Thyroid gland (tissue), 4 donors: ENCODE measurements at places on chromosomes 12 and 14. TPM values are rescaled to one million over a fixed set of nuclear protein-coding genes. Genes with fewer than 3 reads are reported as not detected.

- DNase-seq = no peak
Observed at GRCh38 chr12:9651265-9651729, 18.2 kb upstream of the CLEC2D start.

DNA sequence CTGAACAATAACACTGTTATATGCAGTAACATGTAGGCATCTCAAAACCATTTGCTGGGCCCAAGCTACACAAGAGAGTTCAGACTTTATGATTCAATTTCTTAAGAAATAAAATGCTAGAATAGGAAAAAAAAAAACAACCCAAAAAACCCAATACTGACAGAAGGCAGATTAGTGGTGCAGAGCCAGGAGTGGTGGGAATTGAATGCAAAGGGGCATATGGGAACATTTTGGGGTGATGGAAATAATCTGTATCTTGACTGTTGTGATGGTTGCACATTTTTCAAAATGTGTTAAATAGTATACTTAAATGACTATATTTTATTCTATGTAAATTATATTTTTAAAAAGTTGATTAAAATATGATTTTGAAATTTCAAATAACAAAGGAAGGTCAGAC lies 23.4 kb upstream of the FGF6 start:
- no peak for DNase-seq

DNA sequence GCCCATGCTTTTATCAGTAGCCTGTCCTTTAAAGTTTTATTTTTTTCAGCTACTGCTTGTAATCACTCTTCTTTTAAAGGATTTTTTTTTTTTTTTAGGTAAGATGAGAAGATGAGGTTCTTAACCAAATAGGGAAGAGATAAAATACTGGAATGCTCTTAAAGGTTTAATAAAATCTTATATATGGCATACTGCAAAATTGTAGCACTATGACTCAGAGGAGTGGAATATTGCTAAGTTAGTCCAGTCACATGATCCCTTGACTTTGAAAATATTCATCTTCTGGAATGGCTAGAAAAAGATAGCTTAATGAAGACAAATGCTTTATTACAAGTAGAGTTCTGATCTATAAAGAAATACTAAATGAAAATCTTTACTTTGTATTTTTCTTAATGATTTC lies 116.6 kb downstream of the NAV3 start:
- DNase-seq = no peak

GRCh38 chr12:43277651-43278540 lies 274.1 kb downstream of the ADAMTS20 start:
- DNase-seq = no peak

DNA sequence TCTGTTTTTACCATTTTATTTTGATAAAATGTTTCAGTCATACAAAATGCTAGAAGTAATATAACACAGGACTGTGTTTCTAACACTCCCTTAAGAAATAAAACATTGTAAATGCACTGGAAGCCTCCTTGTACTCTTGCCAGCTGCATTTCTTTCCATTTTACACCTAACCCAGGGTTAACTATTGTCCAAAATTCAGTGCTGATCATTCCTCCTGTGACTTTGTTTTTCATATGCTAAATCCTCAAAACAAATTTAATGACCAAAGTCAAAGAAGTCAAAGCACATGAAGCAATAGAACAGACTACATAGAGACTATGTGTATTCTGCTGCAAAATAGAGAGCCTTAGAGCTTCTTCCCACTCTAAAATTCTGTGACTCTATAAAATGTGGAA lies 420.3 kb upstream of the PRICKLE1 start:
- DNase-seq = no peak

DNA sequence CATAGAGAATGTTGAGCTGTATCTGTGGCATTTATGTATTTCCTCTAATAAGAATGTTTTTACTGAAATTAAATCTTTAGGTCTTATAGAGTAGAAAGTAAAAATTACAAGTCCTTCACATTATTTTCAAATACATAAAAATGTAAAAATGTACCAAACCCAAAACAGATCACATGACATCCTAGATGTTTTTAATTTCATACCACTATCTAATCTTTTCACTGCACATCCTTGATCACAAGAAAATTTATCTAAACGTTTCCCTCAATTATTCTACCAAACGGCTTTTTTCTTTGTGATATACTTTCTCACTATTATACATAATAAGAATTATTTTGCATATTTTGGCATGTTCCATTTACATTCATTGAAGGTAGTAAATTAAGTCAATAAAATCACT lies 18.3 kb downstream of the SGPP1 start:
- no peak for DNase-seq

DNA sequence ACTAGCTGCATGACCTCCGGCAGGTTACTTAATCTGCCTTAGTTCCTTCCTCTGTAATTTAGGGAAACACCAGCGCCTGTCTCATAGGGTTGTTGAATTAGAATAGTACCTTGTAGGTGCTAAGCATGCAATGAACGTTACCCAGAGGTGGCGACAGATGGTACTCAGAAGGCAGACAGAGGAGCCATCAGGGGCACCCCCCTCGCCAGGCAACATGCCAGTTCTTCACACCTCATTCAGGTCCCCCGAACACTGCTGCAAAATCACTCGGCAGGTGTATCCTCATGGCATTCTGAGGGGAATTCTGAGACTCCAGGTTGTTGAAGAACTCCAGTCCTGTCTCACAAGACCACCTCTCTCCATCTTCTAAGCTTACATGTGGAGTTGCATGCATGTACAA lies 10.1 kb downstream of the ISM2 start:
- no peak for DNase-seq

GRCh38 chr12:46266869-46267574 lies 1.8 kb downstream of the SLC38A1 start:
- peak; percentile 69 for DNase-seq

DNA sequence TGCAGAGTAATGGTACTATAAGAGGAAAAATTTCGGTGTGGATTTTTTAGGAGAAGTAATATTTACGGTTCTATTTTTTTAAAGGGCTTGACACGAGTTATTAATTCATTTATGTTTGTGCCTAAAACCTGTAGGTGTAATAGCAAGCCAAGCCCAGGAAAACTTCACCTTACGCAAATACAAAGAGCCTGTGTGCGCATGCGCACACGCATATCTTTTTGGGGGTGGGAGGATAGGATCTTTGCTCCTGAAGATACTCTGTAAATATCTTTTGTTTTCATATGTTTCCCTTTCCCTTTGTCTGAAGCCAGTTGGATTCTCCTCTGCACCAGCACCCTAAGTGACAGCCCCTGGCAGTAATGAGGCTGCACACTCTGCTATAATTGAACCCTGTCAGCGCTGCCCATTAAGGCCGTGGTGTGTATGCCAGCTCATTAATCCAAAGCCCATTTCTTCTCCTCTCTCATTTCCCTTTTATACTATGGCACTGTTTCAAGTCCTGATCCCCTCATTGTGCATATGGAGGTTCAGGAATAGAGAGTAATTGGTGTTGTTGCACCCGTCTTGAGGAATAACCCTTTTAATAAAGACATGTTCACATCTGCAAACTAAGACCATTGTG lies 327.2 kb upstream of the E2F7 start:
- no peak for DNase-seq

DNA sequence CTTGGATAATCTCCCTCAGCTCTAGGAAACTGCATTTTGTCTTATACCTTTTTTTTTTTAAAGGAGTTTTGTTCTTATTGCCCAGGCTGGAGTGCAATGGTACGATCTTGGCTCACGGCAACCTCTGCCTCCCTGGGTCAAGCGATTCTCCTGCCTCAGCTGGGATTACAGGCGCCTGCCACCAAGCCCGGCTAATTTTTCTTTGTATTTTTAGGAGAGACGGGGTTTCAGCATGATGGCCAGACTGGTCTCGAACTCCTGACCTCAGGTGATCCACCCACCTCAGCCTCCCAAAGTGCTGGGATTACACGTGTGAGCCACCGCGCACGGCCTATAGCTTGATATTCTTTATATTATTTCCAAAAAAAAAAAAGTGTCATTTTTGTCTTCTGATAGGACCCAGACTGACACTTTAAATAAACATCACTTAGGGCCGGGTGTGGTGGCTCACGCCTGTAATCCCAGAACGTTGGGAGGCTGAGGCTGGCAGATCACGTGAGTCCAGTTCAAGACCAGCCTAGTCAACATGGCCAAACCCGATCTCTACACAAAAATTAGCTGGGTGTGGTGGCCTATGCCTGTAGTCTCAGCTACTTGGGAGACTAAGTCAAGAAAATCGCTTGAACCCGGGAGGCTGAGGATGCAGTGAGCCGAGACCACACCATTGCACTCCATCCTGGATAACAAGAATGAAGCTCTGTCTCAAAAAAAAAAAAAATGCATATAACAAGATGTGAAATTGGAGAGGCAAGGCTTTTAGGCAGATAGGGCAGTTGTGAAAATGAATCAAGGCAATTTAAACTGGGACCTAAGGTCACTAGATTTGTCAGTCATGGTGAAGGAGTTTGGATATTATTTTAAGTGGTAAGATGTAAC lies 18.4 kb downstream of the SLC2A3 start:
- no peak for DNase-seq

GRCh38 chr14:97779140-97779539 lies 982.0 kb downstream of the VRK1 start:
- DNase-seq = no peak

- DNase-seq = peak; percentile 57
Observed at GRCh38 chr12:107402041-107403022, 283.3 kb upstream of the PWP1 start.

- DNase-seq = no peak
Observed at GRCh38 chr12:25052914-25053211, 104.0 kb upstream of the BCAT1 start.

DNA sequence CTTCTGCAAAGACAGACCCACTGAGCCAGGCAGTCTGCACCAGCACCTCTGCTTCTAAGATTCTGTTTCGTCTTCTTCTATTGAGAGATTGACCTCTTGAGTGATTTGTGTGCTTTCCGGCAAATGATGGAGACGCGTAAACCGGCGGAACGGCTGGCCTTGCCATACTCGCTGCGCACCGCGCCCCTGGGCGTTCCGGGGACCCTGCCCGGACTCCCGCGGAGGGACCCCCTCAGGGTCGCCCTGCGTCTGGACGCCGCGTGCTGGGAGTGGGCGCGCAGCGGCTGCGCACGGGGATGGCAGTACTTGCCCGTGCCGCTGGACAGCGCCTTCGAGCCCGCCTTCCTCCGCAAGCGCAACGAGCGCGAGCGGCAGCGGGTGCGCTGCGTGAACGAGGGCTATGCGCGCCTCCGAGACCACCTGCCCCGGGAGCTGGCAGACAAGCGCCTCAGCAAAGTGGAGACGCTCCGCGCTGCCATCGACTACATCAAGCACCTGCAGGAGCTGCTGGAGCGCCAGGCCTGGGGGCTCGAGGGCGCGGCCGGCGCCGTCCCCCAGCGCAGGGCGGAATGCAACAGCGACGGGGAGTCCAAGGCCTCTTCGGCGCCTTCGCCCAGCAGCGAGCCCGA lies 703 bp downstream of the ASCL4 start:
- no peak for DNase-seq

GRCh38 chr14:74954232-74954946 lies 1.0 kb downstream of the PGF start:
- DNase-seq = peak; percentile 87

- no peak for DNase-seq
Observed at GRCh38 chr14:78491048-78491447, 320.9 kb downstream of the NRXN3 start.

DNA sequence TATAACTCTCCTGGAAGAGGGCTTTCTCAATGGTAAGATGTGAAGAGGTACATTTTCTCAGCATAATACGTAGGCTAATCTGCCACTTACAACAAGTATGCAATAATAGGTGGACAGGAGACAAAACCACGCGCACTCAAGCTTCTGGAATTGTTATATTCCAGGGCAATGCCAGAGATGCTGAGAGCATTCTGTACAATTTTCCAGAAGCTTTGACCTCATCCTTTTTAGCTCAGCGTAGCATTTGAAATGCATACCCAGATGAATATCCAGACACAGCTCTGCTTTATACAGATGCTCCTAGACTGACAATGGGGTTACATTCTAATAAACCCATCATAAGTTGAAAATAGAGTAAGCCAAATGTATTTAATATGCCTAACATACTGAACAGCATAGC lies 1492.4 kb upstream of the FLRT2 start:
- no peak for DNase-seq

DNA sequence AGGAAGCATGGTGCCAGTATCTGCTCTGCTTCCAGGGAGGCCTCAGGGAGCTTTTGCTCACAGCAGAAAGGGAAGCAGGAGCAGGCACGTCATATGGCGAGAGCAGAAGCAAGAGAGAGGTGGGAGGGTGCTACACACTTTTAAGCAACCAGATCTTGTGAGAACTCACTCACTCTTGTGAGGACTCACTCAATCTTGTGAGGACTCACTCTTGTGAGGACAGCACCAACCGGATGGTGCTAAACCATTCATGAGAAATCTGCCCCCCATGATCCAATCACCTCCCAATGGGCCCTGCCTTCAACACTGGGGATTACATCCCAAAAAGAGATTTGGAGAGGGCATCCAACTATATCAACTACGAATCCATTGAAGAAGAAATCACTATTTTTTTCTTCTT lies 34.3 kb upstream of the LMNTD1 start:
- no peak for DNase-seq

- no peak for DNase-seq
Observed at GRCh38 chr14:51960866-51961265, 28.5 kb upstream of the RTRAF start.

DNA sequence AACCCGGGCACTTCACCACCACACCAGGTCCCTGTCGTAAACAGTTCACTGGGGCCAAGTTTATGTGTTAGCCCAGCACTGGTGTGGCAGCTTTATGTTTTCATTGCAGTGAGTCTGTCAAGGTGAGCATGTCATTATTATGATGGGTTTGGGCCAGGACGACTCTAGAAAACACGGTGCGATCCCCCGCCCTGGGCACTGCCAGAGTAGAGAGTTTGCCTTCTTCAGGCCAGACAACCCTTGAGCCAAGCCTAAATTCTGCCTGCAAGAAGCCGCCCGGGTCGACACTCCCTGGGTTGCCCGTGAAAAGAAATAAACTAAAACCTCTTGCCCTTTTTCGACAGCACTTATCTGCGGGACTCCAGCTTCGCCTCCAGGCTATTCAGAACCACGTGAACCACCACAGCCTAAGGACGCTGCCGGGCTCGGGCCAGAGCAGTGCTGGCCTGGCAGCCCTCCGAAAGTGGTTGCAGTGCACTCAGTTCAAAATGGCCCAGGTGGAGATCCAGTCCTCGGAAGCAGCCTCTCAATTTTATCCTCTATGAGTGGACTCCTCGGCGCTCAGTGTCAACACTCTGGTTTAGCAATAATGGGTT lies 81.8 kb downstream of the PRIMA1 start:
- DNase-seq = peak; percentile 36

GRCh38 chr14:95465358-95465757 lies 51.1 kb downstream of the SYNE3 start:
- no peak for DNase-seq

The OTX2 gene
- total RNA-seq = not detected

The TSPAN11 gene
- total RNA-seq = 2.0 TPM

The FAM90A1 gene
- total RNA-seq = not detected

The SERPINA12 gene
- total RNA-seq = not detected

The CYP27B1 gene
- 2.7 TPM for total RNA-seq

The DEGS2 gene
- 7.6 TPM for total RNA-seq

The RPGRIP1 gene
- not detected for total RNA-seq

The LALBA gene
- total RNA-seq = not detected

The KLRK1 gene
- total RNA-seq = 3.6 TPM

The VASH1 gene
- 2.8 TPM for total RNA-seq

The ANKRD33 gene
- total RNA-seq = not detected

The TSHR gene
- total RNA-seq = 593 TPM

The C12orf54 gene
- total RNA-seq = not detected
